ENCODE measurements at places on chromosomes 3 and 15.

GRCh38 chr3:8485141-8485870 lies 16.3 kb upstream of the LMCD1 start:
- no peaks in the 10 kb centered on the region for H3K27me3 ChIP-seq
- DNase-seq, result no peak
- no peak overlapping the region for H3K4me3 ChIP-seq
- no peak overlapping the region for H3K27ac ChIP-seq

DNA sequence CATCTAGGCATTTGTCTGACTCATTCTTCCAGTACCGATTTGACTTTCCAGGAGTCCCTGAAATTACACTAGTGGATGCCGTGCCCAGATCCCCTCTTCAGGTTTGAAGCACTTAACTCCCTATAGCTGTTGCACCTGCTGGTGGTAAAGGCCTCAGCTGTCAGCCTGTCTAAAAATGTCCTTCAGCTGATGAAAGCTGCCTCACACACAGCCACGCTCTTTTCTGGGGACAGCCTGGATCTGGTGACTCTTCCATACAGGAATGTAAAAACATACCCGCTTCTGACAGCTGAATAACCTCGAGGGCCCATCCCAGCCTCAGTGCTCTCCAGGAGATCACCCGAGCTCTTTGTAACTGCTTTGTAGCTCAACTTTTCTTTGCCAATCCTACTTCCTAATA lies 534.1 kb upstream of the GRM7 start:
- no peaks in the 10 kb centered on the region for H3K36me3 ChIP-seq
- H3K4me3 ChIP-seq, result no peak overlapping the region
- H3K27ac ChIP-seq, result no peak overlapping the region
- no peaks in the 10 kb centered on the region for H3K4me1 ChIP-seq
- H3K27me3 ChIP-seq, result no peaks in the 10 kb centered on the region

DNA sequence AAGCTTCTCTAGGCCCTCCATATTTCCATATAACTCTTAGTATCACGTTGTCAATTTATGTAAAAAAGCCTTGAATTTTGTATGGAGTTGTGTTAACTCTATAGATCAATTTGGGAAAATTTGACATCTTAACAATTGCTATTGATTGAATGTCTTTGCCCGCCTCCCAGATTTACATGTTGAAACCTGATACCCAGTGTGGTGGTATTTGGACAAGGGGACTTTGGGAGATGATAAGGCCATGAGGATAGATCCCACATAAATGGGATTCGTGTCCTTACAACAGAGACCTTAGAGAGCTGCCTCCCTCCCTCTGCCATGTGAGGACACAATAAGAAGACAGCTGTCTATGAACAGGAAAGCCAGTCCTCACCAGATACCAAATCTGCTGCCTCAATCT lies 21.1 kb upstream of the TNK2 start:
- no peaks in the 10 kb centered on the region for H3K27me3 ChIP-seq
- DNase-seq, result no peak
- H3K4me1 ChIP-seq, result no peaks in the 10 kb centered on the region
- no peak overlapping the region for H3K4me3 ChIP-seq
- no peaks in the 10 kb centered on the region for H3K36me3 ChIP-seq

GRCh38 chr15:74233851-74234597 lies 2.1 kb upstream of the CCDC33 start:
- no peak for DNase-seq
- no peak overlapping the region for H3K27ac ChIP-seq
- H3K27me3 ChIP-seq, result no peaks in the 10 kb centered on the region
- no peaks in the 10 kb centered on the region for H3K36me3 ChIP-seq

- H3K27me3 ChIP-seq, result no peaks in the 10 kb centered on the region
- H3K4me1 ChIP-seq, result peaks cover 4% of the 10 kb centered on the region
- peak overlapping the region; percentile 26 for H3K27ac ChIP-seq
Measured at GRCh38 chr3:127714125-127714571, 41.4 kb downstream of the ABTB1 start.

DNA sequence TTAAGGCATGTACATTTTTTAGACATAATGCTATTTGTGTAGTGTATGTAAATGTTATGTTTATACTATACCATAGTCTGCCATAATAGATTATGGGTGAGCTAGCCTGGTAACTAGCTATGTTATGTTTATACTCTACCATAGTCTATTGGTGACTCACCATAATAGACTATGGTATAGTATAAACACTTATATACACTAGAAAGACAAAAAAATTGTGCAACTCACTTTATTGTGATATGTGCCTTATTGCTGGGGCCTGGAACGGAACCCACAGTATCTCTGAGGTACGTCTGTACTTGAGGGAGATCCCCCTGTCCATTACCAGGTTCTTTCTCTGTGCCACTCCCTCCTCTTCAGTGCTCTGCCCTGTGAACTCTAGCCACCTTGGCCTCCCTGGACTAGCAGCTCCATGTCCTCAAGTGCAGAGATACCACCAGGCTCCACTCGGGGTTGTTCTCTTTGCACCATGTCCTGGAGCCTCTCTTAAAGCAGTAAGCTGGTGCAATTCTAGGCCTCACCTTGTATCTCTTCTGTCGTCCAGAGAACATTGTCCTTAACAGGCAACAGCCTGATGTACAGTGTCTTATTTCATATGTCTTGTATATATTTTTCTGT lies 60.8 kb upstream of the PXYLP1 start:
- no peaks in the 10 kb centered on the region for H3K27me3 ChIP-seq
- no peak for DNase-seq
- no peaks in the 10 kb centered on the region for H3K4me1 ChIP-seq
- H3K4me3 ChIP-seq, result no peak overlapping the region
- H3K27ac ChIP-seq, result no peak overlapping the region
- H3K36me3 ChIP-seq, result no peaks in the 10 kb centered on the region

- H3K36me3 ChIP-seq, result no peaks in the 10 kb centered on the region
- H3K4me1 ChIP-seq, result peaks cover 18% of the 10 kb centered on the region
- no peaks in the 10 kb centered on the region for H3K27me3 ChIP-seq
- no peak overlapping the region for H3K4me3 ChIP-seq
- no peak for DNase-seq
Measured at GRCh38 chr3:188583341-188584161, 429.6 kb downstream of the LPP start.

All from lung (tissue), 17 donors.